Suprapubic skin (tissue), 4 donors: ENCODE measurements at places on chromosomes 7 and 10. TPM values are rescaled to one million over a fixed set of nuclear protein-coding genes. Genes with fewer than 3 reads are reported as not detected.

The SORBS1 gene
- 38.9 TPM for total RNA-seq

The KCNH2 gene
- not detected for total RNA-seq

The TAX1BP1 gene
- 95.3 TPM for total RNA-seq

The CASP7 gene
- total RNA-seq: 20.0 TPM

The TSPAN12 gene
- 1.8 TPM for total RNA-seq

The NRAP gene
- not detected for total RNA-seq

The NPS gene
- total RNA-seq: not detected

The ZNF107 gene
- total RNA-seq: 22.8 TPM

The CCDC3 gene
- total RNA-seq: 66.3 TPM

The AVL9 gene
- total RNA-seq: 42.2 TPM

The ASAH2 gene
- 2.4 TPM for total RNA-seq

The ABCC2 gene
- total RNA-seq: 1.6 TPM

The RAMP3 gene
- 34.3 TPM for total RNA-seq

The DMBT1 gene
- 0.15 TPM for total RNA-seq

The C10orf62 gene
- total RNA-seq: not detected

The MRC1 gene
- total RNA-seq: 3.3 TPM

The HGF gene
- 0.95 TPM for total RNA-seq

The ADRA2A gene
- 2.3 TPM for total RNA-seq

The SCIN gene
- 4.9 TPM for total RNA-seq

The TET1 gene
- total RNA-seq: 3.1 TPM

The FXYD4 gene
- total RNA-seq: not detected

The ZNF804B gene
- total RNA-seq: not detected

The GNAT3 gene
- not detected for total RNA-seq

The OR2A12 gene
- not detected for total RNA-seq

The RNF148 gene
- not detected for total RNA-seq

The ADK gene
- total RNA-seq: 33.0 TPM

The PVRIG gene
- not detected for total RNA-seq

The MAGI2 gene
- total RNA-seq: 0.98 TPM

The H2BK1 gene
- total RNA-seq: not detected

The HELLS gene
- 10.9 TPM for total RNA-seq
